T-helper 1 cell (primary cell): ENCODE measurements at places on chromosomes 3 and 15.
A peak's percentile ranks its signal among the peaks of the same experiment; 100 is the strongest.

DNA sequence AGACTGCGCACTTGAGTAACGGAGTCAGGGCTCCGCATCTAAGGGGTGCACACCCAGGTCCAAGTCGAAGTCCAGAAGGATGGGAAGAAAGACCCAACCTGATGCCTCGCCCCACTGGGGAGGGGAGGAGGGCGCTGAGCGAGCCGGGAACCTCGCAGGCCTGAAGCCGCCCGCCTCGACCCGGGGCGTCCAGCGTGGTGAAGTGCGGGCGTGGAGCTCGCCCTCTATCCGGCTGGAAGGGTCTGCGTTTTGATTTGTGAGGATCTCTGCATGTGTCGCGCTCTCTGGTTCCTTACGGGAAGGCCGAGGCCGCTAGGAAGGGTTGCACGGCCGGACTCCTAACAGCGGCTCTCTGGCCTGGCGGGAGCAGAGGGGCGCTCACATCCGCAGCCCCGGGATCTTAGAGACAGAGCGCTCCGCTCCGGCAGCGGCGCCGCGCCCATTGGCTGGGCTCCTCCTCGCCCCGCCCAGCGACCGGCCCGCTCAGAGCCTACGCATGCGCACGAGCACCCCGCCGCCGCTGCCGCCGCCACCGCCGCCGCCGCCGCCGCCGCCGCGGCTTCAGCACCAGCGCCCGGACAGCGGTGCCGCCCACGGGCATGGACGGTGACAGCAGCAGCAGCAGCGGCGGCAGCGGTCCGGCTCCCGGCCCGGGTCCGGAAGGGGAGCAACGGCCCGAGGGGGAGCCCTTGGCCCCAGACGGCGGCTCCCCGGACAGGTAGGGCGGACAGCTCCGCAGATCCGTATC is at the start of gene DISP2:
TSS of gene DISP2 (plus strand) at position 497 of the 748 bp plus-strand sequence. CDS start at position 600, 103 bp downstream.
- peak; percentile 85 for DNase-seq

- no peak for DNase-seq
Measured at GRCh38 chr3:170511371-170511770, 74.5 kb downstream of the SLC7A14 start.

- DNase-seq: no peak
Measured at GRCh38 chr3:101954936-101955335, 105.6 kb downstream of the NFKBIZ start.

- DNase-seq: no peak
Measured at GRCh38 chr3:161413127-161413854, 42.0 kb upstream of the SPTSSB start.

- DNase-seq: no peak
Measured at GRCh38 chr3:27730774-27731659, 8.9 kb upstream of the EOMES start.

DNA sequence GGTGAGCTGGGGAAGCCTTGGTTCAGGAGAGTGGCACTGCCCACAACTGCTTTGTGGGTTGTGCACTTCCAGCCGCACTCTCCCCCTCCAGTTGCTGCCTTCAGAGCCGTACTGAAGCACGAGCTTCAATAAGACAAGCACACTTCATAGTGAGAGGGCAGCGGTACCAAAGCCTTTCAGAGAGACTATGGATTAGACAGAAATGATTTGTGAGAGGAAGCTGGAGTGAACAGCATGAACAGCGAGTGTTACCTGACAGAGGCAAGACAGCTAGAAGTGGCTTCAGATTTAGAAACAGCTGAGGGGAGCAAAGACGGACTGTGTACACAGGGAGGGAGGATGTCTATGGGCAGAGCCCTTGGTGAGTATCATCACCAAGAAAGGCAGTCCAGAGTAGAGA is 31.1 kb downstream of the HCLS1 start:
- DNase-seq: no peak

DNA sequence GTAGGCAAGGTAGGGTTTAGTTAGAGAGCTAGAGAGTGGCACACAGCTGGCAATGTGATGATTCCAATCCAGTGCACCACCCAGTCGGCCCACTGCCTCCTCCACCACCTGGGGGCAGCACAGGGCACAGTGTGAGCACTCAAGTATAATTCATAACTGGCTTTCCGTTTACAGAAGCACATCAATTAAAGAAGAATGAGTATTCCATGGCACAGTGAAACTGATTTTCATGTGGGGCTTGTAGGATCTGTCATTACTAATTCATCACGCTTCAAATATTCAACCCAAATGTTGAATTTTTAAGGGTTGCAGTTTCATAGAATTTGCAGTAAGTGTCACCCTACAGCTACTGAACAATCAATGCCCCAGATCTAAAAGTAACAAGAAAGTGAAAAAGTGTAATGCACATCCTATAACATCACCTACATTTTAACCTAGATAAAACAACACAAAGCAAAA is 149.9 kb downstream of the IGSF11 start:
- peak; percentile 61 for DNase-seq
